Stimulated activated CD8-positive, alpha-beta memory T cell treated with anti-CD3 and anti-CD28 coated beads, Interleukin-4, amount 100 ng/mL, for 24 hours (primary cell): ENCODE measurements at places on chromosomes 16 and 17.

DNA sequence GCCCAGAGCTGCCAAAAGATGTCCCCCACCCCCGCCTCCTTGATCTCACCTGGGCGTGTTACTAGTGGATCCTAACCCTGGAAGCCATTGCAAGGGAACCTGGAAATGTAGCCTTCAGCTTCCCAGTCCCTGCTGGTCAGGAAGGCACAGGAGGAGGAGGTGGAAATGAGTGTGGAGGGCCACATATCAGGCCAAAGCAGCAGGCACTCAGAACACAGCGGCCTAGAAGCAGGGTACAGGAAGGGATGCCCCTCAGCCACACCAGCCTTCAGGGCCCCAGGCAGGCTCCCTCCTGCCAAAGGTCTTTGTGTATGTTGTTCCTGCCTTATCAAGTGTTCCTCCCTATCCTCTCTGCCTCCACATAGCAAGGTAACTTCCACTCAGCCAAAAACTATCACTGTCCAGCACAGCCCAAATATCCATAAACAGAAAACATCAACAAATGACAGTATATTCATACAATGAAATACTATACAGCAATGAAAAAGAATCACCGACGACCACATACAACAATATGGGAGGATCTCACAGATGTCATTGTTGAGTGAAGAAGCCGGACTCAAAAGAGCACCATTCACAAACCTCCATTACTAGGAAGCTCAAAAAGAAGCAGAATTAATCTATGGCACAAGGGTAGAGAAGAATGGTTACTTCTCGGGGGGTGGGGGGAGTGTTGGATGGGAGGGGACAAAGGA, 28.2 kb upstream of the TNFRSF13B start:
- no peak for DNase-seq

DNA sequence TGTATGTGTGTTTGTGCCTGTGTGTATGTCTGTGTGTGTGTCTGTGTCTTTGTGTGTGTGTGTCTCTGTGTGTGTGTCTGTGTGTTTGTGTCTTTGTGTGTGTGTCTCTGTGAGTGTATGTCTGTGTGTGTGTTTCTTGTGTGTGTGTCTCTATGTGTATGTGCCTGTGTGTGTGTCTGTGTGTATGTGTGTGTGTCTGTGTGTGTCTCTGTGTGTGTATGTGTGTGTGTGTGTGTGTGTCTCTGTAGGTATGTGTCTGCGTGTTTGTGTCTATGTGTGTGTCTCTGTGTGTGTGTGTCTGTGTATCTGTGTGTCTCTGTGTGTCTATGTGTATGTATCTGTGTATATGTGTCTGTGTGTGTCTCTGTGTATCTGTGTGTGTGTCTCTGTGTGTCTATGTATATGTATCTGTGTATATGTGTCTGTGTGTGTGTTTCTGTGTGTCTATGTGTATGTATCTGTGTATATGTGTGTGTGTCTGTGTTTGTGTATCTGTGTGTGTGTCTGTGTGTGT, 70.2 kb downstream of the USP43 start:
- DNase-seq = no peak

DNA sequence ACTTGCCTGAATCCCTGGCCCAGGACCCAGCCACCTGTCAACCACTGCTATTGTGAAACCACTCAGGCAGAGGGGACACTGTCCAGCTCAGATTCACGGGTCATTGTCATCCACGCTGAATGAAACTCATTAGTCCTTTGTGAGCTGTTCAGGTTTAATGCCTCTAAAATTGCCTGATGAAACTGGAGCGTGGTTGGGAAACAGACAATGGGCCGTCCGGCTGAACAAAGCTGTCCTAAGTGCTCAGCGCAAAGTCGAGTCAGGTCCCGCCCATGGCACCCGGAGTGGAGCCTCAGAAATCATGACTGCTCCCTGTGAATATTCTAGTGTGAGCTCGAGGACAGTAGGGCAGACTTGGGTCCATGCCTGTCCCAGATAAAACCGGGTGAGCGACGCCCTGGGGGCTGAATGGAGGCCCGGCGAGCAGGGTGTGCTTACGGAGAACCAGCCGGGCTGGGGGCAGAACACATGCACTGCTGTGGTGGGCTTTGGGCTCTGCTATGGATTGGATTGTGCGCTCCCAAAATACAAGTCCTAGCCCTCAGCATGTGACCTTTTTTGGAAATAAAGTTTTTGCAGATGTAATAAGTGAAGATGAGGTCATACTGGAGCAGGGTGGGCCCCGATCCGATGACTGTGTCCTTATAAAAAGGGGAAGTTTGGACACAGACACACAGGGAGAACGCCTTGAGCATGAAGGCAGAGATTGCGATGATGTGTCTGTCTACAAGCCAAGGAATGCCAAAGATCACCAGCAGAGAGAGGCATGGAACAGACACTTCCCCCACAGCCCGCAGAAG, 12.9 kb upstream of the CMIP start:
- DNase-seq = no peak

DNA sequence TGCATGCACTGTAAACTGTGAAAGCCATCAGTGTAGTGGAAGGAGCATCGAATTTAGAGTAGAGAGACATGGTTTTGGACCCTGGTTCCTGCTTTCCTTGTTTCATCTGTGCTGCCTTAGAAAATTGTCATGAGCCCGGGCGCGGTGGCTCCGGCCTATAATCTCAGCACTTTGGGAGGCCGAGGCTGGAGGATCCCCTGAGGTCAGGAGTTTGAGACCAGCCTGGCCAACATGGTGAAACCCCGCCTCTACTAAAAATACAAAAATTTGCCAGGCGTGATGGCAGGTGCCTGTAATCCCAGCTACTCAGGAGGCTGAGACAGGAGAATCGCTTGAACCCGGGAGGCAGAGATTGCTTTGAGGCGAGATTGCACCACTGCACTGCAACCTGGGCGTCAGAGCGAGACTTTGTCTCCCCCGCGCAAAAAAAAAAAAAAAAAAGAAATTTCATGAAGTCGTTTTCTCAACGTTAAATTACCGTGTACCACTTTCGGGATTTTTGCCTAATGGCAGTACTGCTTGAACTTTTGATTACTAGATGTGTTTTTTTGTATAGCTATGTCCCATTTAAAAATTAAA, 912 bp downstream of the COQ7 start:
- DNase-seq = no peak

DNA sequence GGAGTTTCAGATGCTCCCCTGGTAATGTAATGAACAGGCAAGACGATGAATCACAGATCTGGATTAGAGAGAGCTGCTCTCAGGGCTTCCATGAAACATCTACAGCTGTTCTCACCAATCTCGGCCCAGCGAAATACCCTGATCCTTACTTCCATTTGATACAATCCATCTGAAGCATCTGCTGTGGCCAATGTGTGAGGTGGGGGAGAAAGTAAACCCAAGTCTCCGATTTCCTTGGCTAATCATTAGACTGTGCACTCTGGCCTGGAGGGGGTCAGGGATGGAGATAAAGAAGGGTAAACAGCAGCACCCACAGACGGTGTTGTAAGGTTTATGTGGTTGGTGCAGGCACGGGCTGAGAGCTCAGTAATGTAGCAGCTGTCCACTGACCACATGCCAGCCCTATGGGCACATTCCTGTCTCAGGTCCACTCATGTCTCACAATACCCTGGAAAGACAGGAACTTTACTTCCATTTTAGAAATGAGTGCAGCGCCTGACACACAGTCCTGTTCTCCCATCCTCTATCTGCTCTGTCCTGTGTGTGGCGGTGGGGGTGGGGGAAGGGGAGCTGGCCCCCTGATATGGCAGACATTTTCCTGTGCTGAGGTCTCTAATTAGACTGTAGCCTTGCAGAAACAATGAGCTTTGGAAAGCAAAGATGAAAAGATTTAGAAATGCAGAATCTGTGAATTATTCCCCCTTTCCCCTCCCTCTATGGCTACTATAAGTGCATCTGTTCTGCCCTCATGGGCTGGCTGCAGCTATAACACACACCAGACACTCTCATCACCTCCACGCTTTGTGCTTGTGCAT, 48.3 kb upstream of the ERN1 start:
- no peak for DNase-seq

- DNase-seq = no peak
Observed at GRCh38 chr16:24800586-24800985, 45.2 kb upstream of the SLC5A11 start.

GRCh38 chr17:64155129-64155528, 25.2 kb upstream of the ERN1 start:
- DNase-seq = no peak

DNA sequence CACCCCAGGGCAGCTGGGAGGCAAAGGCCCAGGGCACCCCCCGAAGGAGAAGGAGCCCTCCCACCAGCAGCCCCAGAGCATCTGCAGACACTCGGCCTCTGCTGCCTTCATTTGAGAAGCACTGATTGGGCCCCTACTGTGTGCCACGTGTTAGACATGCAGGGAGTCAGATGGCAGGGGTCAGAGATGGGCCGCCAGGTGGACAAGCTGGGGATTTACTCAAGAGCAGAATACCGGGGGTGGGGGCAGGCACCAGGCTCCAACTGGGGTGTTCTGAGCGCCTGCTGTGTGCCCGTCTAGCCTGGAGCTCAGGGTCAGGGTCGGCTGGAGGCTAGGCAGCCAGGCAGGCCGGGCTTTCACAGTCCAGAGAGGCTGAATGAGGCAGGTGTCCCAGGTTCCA, 18.7 kb downstream of the TPSG1 start:
- no peak for DNase-seq

DNA sequence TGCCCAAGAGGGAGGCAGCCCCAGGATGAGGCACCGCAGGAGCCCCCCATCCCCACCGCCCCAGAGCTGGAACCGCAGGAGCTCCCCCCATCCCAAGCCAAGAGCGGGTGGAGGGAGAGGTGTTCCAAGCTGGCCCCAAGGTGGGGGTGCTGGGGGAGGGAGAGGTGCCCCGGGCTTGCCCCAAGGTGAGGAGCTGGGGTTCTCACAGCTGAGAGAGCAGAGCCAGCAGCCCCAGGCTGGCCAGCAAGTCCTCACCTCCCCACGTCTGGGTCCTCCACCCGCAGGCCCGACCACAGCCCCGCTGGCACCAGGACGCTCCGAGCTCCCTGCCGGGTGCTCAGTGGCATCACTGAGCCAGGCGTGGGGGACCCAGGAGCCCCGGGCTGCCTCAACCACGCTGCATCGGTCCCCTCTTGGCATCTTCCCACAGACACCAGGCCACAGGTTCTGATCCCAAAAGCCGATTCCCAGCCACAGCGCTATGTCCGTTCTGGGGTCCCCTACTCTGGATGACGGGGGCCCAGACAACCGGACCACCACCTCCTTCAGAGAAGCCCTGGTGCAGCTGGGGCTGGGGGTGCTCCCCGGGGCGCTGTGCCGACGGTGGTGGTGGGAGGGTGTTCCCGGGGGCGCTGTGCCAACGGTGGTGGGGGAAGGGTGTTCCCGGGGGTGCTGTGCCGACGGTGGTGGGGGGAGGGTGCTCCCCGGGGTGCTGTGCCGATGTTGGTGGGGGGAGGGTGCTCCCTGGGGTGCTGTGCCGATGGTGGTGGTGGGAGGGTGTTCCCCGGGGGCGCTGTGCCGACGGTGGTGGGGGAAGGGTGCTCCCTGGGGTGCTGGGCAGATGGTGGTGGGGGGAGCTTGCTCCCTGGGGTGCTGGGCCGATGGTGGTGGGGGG, 15.4 kb upstream of the WDR45B start:
- no peak for DNase-seq

- no peak for DNase-seq
Observed at GRCh38 chr17:80377798-80378197, 37.2 kb upstream of the ENDOV start.
